Aortic smooth muscle cell (primary cell): ENCODE measurements at places on chromosomes 4 and X. TPM values are rescaled to one million over a fixed set of nuclear protein-coding genes. Genes with fewer than 3 reads are reported as not detected.

Gene RAB9A
- 22.6 and 28.7 TPM in 2 replicates for total RNA-seq

Gene TXK
- total RNA-seq, result 0.13 and 0.56 TPM in 2 replicates

Gene POLN
- total RNA-seq, result 2.2 and 3.4 TPM in 2 replicates

Gene FHDC1
- total RNA-seq, result under 0.01 TPM in 2 replicates

Gene KCNIP4
- total RNA-seq, result not detected in 2 replicates

Gene FREM3
- total RNA-seq, result 0.40 and 0.44 TPM in 2 replicates
